ENCODE measurements at places on chromosomes 16 and 17.

GRCh38 chr17:50631195-50631907 lies 3.3 kb upstream of the ABCC3 start:
- no peak for DNase-seq

DNA sequence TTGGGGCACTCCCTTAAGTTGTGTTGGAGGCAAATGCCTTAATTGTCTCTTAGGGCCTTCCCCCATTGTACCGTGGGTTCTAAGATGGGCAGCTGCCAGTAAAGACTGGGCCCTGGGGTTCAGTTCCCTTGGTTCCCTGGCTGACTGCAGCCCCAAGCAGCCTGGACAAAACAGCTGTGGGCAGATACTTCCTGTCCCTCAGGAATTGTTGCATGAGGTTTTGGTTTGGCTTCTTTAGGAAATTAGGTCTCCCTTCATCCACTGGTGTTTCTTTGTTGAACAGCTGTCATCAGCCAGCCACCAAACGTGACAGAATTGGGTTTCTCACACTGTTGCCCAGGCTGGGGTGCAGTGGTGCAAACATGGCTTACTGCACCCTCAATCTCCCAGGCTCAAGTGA lies 42.0 kb upstream of the ETV4 start:
- no peak for DNase-seq

- peak; percentile 95 for DNase-seq
Observed at GRCh38 chr16:87391950-87392820, at the start of gene MAP1LC3B. Gene MAP1LC3B (plus strand): TSS chr16:87392336. CDS start chr16:87392428, 92 bp downstream.

GRCh38 chr17:81277421-81277820 lies 17.7 kb downstream of the SLC38A10 start:
- DNase-seq = peak; percentile 60

DNA sequence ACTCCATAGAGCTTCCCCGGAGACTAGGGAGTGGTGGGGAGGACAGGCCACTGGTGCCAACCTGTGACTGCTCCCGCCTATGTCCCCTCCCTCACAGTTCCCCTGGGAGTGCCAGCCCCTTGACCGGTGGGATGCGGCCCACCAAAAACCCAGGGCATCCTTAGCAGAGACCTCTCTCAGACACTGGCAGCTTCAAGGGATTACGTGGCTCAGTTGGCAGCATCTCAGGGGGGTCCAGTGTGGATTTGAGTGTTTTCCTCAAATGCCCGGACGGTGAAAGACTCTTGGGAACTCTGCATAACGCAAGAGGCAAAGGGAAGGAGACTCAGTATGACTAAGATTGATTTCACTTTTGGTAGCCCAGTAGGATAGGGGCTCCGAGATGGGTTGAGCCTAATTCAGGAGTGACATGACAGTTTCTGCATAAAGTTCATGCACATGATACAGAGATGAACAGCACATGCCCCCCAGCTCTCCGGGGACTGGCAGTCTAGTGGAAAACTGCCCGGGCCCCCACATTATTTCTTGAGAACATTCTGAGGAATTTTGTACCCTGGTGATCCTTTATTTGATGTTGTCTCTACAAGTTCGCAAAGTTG lies 50.4 kb downstream of the TRARG1 start:
- no peak for DNase-seq

GRCh38 chr16:28038409-28038808 lies 25.1 kb downstream of the GSG1L start:
- DNase-seq = peak; percentile 42

DNA sequence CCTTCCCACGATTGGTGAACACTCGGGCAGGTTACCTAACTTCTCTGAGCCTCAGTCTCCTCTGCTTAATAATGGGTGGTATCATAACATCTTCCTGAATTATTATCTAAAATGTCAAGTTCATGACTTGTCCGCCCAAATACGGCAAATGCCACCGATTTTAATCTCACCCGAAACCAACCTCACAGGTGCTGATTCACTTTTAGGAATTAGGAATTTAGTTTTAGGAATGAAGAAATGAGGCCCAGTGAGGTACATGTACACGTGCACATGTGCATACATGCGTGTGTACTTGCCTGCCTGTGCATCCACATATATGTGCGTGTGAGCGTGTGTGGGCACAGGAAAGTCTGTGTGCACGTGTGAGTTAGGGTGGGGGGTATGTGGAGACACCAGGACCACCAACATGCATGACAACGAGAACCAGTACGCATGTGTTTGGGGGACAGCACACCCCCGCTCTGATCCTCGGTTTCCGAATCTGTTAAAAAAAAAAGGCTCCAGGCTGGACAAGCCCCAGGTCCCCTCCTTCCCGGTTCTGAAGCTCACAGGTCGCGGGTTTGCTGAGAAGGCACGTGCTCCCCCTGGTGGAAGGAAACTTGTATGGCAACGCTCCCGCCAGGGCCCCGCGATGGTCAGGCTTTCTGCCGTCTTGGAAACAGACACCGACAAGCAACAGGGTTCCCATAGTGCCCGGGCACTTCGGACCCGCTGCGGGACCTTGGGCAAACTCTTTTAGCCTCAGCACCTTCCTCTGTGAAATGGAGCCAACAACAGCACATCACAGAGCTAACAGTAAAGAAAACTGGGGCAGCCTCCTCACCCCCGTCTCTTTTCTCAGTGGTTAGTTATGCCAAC lies 219.2 kb downstream of the RBFOX3 start:
- peak; percentile 79 for DNase-seq

DNA sequence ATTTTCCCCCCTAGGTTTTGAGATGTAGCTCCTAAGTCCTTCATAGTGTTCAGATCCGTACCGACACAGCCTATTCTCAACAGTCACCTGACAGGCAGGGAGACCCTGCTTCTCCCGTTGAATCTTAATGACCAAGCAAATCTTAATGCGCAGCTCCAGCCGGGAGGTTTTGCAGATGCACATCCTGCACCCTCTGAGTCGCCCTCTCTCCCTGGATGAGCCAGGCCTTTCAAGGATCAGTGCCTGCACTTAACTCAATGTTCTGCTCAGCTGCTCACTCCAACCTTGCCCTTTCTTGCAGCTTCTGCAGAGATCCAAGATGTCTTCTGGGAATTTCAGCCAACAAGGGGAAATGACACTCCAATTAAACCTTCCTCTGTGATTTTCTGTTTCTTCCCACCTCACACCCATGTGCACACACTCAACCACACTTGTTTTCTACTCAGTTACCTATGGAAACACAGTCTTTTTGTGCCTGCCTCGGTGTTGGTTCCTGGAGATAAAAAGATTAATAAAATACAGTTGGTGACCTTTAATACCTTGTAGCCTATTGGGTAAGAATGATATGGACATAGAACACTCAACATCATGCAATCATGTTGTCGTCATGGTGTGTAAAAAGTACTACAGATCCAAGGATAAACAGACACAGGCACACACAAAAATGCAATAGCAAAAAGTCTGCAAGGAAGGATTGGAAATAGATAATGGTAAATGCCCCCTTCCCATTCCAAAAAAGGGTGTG lies 76.9 kb upstream of the DYNLRB2 start:
- DNase-seq = no peak

GRCh38 chr17:71765437-71765836 lies 355.4 kb upstream of the SOX9 start:
- no peak for DNase-seq

DNA sequence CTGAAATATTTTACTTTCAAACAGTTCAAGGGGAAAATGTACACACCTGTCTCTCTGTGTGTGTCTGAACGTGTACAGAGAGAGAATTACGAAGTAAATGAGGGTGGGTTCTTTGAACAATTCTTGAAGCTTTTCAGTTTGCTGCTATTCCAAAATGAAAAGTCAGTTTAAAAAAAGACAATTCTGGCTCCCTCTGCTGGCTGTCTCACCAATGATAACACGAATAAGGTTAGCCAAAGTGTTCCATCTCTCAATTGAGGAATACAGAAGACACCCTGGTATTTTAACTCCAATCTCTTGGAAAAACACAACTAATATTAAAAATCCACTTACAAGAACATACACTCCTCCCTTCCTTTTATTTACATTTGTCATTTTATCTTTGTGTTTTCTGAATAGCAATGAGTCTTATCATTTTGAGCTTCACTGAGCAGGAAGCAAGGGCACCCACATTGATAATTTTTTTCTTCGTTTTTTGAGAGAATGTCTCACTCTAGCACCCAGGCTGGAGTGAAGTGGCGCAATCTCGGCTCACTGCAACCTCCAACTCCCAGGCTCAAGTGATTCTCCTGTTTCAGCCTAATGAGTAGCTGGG lies 20.5 kb downstream of the EFTUD2 start:
- peak; percentile 63 for DNase-seq

GRCh38 chr17:13272296-13272695 lies 254.5 kb upstream of the ELAC2 start:
- DNase-seq = no peak

Measured in NCI-H1417 (cell line).